Type B pancreatic cell (in vitro differentiated cells): ENCODE measurements at places on chromosomes 6 and 20.

GRCh38 chr6:106939848-106940247 lies 34.7 kb downstream of the CD24 start:
- DNase-seq = no peak

DNA sequence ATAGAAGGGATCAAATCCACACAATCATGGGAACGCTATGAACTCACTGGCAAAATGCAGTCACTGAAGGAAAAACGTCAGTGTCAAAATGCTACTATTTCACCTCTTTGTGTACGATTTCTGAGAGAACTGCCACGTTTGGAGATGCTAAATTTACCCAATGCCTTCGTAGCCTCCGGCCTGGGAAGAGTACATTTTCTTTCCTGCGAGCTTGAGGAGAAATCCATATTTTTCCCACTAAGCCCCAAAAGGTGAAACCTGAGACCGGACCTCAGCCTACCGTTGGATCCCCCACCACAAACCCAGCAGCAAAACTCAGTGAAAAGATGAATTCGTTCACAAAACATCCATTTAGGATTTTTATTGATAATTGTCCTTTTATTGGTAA lies 131.7 kb downstream of the GPX5 start:
- no peak for DNase-seq

GRCh38 chr20:39813190-39813829 lies 851.2 kb downstream of the DHX35 start:
- no peak for DNase-seq

GRCh38 chr6:160398674-160399271 lies 50.6 kb downstream of the SLC22A3 start:
- no peak for DNase-seq

- no peak for DNase-seq
These were observed 8.7 kb upstream of the ZSCAN12 start for GRCh38 chr6:28408076-28408802.

DNA sequence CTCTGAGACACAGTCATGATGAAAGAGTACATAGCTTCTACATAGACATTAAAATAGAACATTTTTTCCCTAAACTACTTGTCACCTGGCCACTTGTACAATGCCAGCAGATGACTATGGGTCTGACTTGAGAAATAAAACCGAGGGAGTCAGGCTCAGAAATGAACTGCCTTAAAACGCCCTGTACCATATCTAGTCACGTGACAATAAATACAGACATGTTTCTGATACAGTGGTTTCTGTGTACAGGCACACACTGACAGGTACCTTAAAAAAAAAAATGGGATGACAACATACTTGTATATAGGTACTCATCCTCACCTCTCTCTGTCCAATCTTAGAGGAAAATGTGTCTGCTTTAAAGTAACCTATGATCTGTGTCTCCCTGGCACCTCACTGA lies 144.1 kb downstream of the SH3BGRL2 start:
- no peak for DNase-seq

GRCh38 chr6:124443541-124443940 lies 518.7 kb upstream of the RNF217 start:
- DNase-seq = no peak

DNA sequence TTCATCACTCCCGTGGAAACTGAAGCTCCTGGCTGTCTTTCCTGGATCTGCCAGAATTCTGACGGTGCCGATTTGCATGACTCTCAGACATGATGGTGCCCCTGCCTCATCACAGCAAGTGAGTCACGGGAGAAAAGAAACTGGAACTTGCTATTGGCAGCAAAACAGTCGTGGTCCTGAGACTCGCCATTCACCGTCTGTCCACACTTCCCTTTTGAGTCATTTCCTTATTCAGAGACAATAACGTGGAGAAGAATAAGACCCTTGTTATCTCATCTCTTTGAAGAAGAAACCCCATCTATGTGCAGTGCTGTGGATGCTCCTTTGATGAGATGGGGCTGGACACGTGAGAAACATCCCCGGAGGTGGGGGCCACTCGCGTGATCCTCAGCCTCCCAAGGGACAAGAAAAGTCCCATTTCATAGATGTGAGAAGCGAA lies 4.2 kb downstream of the GPR31 start:
- DNase-seq = no peak

GRCh38 chr6:7050872-7051779 lies 56.6 kb upstream of the RREB1 start:
- no peak for DNase-seq

GRCh38 chr6:75149240-75149639 lies 56.6 kb downstream of the COL12A1 start:
- no peak for DNase-seq

DNA sequence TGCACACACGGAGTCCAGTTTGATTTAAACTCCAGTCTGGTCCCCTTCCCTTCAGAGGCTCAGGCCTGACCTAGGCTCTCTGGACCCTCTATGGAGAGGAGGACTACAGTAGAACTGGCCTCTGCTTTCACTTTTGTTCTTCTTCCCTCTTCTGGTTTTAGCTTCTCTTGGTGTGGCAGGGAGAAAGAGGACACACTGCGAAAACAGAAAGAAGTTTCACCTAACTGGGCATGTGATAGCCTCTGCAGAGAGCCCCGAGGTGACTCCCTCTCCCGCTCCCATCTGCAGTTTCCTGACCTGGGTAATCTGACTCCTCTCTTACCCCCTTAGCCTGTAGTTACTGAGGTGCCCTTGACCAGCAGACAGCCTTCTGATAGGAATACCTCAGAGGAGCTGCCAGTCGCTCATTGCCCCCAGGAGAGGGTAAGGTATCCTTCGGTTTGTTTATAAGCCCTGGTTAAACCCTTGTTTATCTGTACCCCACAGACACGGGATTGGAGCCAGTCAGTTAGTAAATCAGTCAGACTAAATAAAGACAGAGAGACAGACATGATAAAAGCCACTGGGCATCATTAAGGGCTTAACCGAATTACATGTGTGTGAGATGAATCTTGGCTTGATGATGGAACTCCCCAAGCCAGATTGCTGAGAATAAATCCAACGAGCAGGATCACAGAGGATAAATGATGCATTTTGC lies 12.0 kb upstream of the DTNBP1 start:
- DNase-seq = no peak

DNA sequence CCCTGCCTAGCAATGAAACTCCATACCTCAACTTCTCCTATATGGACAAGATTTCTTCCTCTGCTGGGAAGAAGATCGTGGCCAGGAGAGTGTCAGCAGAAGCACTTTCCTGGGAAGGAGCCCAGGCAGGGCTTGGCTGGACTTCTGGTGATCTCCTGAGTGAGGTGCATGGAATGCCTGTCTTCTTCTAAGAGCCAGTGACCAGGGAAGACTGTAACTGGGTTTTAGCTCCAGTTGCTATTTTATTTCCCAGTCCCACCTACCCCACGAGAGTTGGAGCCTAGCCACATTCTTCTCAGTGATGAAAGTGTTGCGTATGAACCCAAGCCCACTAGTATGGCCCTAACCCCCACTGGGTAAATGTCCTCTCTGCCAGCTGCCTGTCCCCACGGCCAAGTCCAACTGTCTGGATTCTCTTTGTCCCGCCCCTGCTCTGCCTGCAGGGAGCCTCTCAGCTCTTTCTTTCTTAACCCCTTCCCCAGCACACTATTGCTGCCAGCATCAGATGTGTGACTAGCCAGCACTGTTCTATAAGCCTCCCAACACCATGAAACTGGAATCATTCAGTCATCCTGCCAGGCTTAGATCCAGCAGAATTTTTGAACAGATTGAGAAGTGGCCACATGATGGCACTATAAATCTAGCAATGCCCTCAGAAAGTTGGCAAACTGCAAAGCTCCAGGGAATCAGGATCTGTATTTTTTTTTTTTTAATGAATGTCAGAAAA lies 69.8 kb upstream of the FAM184A start:
- no peak for DNase-seq

DNA sequence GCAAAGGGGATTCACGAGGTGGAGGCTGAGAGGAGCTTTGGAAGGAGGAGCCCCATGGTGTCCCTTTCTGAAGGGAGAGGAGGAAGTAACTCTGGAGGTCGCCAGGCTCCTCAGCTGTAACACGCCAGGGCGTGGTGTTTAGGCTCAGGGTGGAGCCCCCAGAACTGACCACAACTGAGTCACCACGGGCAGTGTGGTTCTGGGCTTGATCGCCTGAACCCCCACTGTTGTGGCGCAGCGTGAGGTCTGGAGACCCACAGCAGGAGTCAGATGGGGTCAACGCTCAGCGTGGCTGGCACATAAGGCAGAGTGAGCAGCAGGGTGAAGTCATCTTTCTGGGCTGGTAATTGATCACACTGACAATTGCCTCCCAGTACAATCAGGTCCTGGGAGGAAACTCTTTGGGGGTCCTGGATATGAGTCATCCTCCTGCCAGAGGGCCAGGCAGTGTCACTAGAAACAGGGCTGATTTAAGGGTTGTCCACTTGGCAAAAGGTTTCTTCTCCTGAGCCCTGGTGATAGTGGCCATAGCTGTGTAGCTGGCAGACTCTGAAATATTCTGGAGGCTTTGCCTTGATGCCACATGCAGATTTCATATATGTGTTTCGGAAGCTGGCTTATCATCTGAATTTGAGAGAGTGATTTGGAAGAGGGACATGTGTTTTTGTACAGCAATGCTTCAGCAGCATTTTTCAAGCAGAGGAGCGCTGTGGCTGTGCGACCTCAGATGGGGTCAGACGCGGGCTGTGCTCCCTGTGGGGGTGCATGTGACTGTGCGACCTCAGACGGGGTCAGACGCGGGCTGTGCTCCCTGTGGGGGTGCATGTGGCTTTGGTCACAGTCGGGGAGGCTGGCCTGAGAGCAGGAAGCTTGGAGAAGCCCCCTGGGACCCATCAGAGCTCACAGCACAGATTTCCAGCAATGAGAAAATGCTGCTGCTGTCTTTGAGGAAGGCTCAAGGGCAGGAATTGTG lies 50.0 kb downstream of the SYNJ2 start:
- DNase-seq = no peak

- DNase-seq = no peak
These were observed 97.6 kb upstream of the AKIRIN2 start for GRCh38 chr6:87799651-87800050.

GRCh38 chr6:144797881-144798589 lies 512.9 kb downstream of the UTRN start:
- DNase-seq = no peak

DNA sequence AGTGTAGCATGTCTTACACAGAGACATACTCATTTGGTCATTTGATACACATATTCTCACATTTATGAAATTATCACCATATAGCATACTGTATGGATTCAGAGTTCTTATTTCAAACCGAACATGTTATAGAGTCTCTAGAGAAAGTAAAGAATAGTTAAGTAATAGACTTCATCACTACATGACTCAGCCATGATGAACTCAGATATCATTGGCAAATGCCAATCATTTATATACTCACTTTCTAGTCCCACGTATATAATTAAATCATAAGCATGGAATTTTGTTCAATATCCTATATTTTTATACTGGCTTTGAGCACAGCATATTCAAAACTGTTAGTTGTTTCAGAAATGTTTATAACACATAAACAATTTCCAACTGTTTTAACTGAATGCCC lies 749.9 kb downstream of the HACE1 start:
- no peak for DNase-seq

DNA sequence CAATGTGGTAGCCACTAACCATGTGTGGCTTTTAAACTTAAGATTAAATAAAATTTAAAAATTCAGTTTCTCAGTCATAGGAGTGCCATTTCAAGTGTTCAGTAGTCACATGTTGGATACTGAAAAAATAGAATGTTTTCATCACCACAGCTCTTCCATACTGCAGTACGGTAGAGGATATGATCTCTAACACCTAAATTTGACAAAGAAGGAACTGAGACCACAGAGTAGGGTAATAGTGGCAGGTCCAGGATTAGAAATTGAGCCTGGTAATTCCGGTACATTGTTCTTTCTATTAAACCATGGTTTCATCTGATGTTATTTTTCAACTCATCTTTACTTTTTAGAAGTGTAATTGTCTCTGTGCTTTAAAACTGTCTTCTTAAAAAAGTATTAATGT lies 104.0 kb downstream of the CD2AP start:
- no peak for DNase-seq

GRCh38 chr6:37507690-37508421 lies 8.2 kb upstream of the CCDC167 start:
- no peak for DNase-seq

- DNase-seq = no peak
These were observed 174.4 kb downstream of the SYNE1 start for GRCh38 chr6:152462716-152463115.

GRCh38 chr20:46011631-46012482 lies 3.1 kb downstream of the MMP9 start:
- DNase-seq = no peak

DNA sequence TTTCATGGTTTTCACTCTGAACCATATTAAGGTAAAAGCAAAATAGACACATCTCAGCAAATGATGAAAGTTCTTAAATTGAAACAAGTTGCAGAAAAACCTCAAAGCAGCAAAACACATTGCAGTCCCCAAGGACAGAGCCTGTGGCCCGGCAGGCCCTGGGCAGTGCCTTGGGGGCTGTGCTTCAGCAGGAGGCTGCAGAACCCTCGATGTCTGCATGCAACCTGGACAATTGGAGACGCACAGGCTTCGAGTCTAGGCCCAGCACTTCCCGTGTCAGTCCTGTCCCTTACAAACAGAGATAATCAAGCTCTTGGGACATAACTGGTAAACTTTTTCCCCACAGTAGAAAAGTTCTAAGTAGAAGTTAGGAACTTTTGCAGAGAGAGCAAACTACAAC lies 9.2 kb downstream of the PYGB start:
- DNase-seq = no peak

GRCh38 chr6:110128418-110128817 lies 51.1 kb downstream of the WASF1 start:
- no peak for DNase-seq

GRCh38 chr6:64680446-64680845 lies 1026.6 kb downstream of the EYS start:
- no peak for DNase-seq

DNA sequence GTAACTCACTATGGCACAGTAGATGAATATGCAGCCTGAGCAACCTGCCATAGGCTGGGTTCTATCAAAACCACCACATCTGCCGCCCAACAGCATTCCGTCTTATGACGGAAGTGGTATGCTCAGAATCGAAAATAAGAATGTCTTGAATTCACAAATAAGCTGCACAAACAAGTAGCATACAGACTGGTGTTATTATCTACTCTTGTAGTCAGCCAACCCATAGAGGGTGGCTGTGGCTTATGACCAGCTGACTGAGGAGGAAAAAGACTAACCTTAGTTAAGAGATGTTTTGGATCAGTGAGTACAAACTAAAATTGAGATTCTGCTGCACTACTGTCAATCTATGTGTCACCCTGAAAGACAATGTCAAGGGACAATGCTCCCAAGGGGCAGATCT lies 1255.1 kb upstream of the EYS start:
- DNase-seq = no peak

DNA sequence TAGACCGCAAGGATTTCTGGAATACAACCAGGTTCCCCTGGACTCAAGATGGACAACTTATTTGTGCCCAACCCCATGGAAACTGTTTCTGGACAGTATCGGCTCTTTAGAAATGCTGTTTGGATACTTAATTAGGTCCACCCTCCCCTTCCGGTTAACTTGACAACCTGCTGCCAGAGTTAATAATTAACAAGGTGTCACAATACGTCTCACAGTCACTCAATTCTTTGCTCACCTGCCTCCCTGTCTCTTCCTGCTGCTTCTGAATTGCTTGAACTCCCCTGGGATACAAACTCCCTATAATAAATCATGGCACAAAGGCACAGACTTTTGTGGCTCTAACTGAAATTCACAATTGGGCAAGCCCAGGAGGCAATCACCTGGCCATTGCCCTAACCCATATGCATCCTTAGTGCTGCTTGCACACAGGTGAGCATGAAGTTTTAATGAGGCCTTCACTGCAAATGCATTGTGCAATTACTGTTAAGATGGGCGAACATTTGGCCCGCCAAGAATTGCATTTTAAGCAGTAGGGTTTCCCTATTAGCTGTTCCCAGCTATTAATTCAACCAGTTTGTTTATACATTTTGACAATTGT lies 504.4 kb upstream of the NOX3 start:
- DNase-seq = no peak
